Activated naive CD8-positive, alpha-beta T cell treated with anti-CD3 and anti-CD28 coated beads, Interleukin-2, amount 10 ng/mL, durations not matched to agents 7 days and 5 days (primary cell): ENCODE measurements at places on chromosomes 11 and 22.

DNA sequence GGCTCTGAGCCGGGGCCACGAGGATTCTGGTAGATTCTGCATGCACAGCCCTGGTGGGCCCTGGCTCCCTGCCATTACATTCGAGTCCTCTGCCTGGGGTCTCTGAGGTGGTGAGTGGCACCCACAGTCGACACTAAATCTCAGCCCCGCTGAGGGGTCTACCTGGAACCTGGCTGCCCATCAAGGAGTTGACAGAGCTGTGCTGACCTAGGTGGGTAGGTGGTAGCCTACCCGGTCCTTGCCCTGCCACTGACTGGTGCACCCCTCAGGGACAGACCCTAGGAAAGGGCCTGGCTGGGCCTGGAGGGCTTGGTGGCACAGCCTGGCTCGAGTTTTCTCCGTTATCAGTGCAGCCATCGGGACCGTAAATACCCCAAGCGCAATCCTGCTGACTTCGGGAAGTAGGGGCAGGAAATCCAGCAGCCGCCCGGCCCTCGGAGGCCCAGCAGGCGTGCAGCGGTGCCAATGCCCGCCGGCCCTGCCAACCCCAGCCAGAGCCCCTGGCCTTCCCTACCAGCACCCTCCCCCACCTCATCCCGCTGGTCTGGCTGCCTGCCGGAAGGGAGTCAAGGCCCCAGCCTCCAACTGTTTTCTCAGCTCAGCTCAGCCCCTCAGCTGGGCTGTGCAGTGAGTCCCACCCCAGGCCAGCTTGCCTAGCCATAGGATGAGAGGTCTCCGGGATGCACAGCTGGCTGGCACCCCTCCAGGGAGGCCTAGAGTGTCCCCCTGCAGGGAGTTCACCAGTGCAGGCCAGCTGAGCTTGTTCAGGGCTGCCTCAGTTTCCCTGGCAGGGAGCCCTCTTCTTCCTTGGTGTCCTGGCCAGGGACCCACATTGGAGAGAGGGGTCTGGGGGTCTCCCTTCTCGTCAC lies 80.4 kb upstream of the KCNQ1OT1 start:
- peak; percentile 24 for DNase-seq

DNA sequence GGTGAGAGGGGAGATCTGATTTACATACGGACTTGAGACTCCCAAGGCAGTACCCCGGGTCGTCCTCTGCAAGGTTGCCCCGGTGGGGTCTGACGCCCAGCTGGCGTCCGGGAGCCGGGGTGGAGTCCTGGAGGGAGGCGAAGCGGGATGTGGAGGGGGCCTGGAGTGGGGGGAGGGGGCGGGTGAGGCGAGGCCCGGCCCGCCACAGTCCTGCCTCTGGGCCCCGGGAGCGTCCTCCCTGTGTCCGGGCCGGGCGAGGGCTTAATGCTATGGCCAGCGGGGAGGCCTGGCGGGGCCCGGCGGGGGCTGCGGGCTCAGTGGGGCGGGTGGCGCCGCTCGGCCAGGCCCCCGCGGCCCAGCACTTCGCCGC lies 2.4 kb upstream of the MYBPC3 start:
- no peak for DNase-seq

- peak; percentile 83 for DNase-seq
Measured at GRCh38 chr11:93197380-93198214, at the start of gene SLC36A4. Gene SLC36A4 (minus strand): TSS chr11:93197991. CDS start chr11:93197832, 159 bp downstream.

DNA sequence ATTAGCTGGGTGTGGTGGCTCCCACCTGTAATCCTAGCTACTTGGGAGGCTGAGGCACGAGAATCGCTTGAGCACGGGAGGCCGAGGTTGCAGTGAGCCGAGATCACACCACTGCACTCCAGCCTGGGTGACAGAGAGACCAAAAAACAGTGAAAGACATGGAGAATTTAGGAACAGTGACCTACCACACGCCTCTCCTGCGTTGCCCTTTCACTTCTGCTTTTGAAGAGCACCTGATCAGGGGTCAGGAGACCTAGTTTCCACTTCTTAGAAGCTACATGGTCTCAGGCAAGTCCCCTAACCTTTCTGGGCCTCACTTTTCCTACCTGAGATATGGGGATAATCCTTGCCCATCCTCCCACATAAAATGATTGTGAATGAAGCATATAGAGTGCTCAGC lies 12.2 kb downstream of the SLC35C1 start:
- no peak for DNase-seq

DNA sequence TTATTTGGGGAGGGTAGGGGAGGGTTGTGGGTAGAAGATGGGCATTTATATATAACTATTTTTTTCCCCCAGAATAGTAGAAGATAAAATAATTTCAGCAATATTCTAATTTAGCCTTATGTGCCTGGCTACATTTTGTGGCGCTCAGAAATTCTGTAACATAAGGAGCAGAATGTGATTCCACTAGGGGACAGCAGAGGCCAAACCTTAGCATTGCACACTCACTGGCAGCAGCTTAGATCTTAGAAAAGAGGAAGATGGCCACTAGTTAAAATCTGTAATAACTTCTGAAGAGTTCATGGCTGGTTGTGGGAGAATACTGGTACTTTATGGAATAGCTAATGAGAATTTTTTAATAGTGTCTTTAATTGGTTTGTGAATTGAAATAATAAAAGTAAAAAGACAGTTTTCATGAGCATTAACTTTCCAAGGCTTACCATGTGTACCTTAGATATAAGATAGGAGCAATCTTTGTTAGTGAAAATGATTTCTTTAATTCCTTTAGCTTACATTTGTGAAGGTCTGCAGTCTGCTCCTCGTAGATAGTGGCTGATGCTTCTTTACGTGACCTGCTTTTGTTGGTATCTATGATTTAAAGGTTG lies 33.1 kb downstream of the DDX10 start:
- no peak for DNase-seq

DNA sequence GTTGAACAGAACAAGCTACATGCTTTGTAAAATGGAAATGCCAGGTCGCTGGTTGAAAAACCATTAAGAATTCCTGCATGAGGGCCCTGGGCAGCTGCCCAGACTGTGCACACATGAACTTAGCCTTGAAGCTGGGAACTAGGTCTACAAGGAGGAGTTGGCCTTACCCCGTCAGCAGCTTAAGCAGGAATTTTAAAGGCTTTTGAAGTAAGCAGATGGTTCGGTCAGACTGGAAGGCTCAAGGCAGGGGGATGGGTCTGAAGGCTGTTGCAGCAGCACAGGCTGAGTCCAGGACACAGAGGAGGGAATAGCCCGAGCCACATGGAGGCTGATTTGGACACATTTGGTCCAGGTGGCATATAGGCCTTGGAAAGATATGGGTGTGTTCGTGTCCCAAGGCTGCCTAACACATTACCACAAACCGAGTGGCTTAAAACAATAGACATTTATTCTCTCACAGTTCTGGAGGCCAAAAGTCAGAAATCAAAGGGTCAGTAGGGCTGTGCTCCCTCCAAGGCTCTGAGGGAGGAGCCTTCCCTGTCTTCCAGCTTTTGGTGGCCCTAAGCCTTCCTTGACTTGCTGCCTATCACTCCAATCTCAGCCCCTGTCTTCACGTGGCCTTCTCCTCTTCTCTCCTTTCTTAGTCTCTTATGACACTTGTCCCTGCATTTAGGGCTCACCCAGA lies 11.6 kb downstream of the LIF start:
- no peak for DNase-seq

- no peak for DNase-seq
Measured at GRCh38 chr22:43338766-43339345, 4.3 kb downstream of the SCUBE1 start.
